Gastrocnemius medialis (tissue), 4 donors: ENCODE measurements at places on chromosomes 7 and 10. TPM values are rescaled to one million over a fixed set of nuclear protein-coding genes. Genes with fewer than 3 reads are reported as not detected.

GRCh38 chr10:126102636-126103035 is 206.3 kb downstream of the FANK1 start:
- no peaks in the 10 kb centered on the region for H3K4me1 ChIP-seq
- H3K27ac ChIP-seq = no peak overlapping the region
- H3K36me3 ChIP-seq = no peaks in the 10 kb centered on the region
- DNase-seq = no peak
- H3K27me3 ChIP-seq = no peaks in the 10 kb centered on the region

- no peak for DNase-seq
- no peak overlapping the region for H3K27ac ChIP-seq
- no peak overlapping the region for H3K4me3 ChIP-seq
- H3K4me1 ChIP-seq = no peaks in the 10 kb centered on the region
- H3K36me3 ChIP-seq = no peaks in the 10 kb centered on the region
Observed at GRCh38 chr10:100882671-100883311, 30.0 kb upstream of the SLF2 start.

DNA sequence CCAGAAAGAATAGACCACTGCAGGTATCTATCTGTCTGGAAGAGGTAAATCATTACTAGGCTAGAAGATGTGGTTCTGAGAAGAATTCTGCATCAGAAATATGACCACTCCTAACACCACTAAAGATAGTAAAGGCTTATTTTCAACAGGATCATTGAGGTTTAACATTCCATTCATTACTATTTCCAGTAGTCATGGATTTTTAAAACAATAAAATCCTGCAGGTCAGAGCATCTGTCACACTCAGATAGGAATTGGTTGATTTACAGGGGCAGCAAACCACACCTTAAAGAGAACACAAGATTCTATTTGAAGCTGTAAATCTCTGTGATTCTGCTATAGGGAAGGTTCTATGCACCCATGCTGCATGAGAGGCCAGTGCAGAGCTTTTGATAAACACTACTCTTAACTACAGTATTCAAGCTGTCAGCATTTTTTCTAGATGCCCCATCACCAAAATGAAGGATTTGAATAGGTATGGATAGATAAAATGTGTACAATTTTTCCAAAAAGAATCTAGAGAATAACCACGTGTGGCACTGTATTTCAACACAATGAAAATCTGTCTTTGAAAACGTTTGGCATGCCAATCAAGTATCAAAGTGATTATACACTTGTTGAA is 14.6 kb downstream of the LRRC17 start:
- no peaks in the 10 kb centered on the region for H3K27me3 ChIP-seq
- no peaks in the 10 kb centered on the region for H3K4me1 ChIP-seq
- no peak for DNase-seq
- no peak overlapping the region for H3K27ac ChIP-seq
- H3K36me3 ChIP-seq = no peaks in the 10 kb centered on the region

GRCh38 chr10:19048489-19048888 is at the start of gene MALRD1:
Gene MALRD1, plus strand, starts transcription at chr10:19048801. Its CDS starts 138 bp downstream, at chr10:19048939.
- DNase-seq = no peak
- no peaks in the 10 kb centered on the region for H3K27me3 ChIP-seq
- no peak within 1 kb of the TSS for H3K27ac ChIP-seq
- H3K4me1 ChIP-seq = no peaks in the 10 kb centered on the region

GRCh38 chr10:106997721-106998120 is 166.8 kb downstream of the SORCS1 start:
- H3K4me3 ChIP-seq = no peak overlapping the region
- DNase-seq = peak; percentile 19
- H3K36me3 ChIP-seq = no peaks in the 10 kb centered on the region
- H3K27me3 ChIP-seq = no peaks in the 10 kb centered on the region

DNA sequence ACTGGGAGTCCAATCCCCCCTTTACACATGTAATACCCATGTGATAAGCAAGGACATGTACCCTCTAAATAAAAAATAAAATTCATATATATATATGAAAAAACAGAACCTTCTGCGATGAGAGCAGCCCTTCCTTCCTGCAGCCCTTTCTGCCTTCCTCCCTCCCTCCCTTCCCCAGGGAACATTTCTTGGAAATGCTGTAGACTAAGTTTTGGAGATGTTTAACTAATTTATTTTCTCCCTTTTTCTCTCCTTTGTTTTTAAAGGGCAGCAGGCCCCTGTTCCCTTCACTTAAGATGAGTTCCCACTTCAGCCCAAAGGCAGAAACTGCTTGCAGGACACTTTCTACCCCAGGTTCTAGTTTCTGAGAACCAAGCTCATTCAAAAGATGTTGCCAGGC is 179.2 kb downstream of the FRMD4A start:
- H3K27me3 ChIP-seq = no peaks in the 10 kb centered on the region
- H3K4me1 ChIP-seq = no peaks in the 10 kb centered on the region
- DNase-seq = no peak
- no peak overlapping the region for H3K4me3 ChIP-seq
- no peaks in the 10 kb centered on the region for H3K36me3 ChIP-seq

- H3K36me3 ChIP-seq = no peaks in the 10 kb centered on the region
- no peak overlapping the region for H3K27ac ChIP-seq
- DNase-seq = no peak
- no peak overlapping the region for H3K4me3 ChIP-seq
Observed at GRCh38 chr10:6973899-6974298, 393.8 kb upstream of the PRKCQ start.

GRCh38 chr7:40134428-40135316 is at the start of the genes MPLKIP and SUGCT:
Gene MPLKIP, minus strand, starts transcription at chr7:40134622. Its CDS starts 55 bp downstream, at chr7:40134567.
Gene SUGCT, plus strand, starts transcription at chr7:40135005.
- DNase-seq = peak; percentile 76
- H3K36me3 ChIP-seq = no peaks in the 10 kb centered on the region
- H3K4me3 ChIP-seq = peak within 1 kb of the TSS; percentile 81

GRCh38 chr10:49379596-49380410 is 16.1 kb downstream of the DRGX start:
- DNase-seq = no peak
- no peaks in the 10 kb centered on the region for H3K36me3 ChIP-seq
- no peaks in the 10 kb centered on the region for H3K27me3 ChIP-seq
- H3K4me1 ChIP-seq = no peaks in the 10 kb centered on the region
- H3K27ac ChIP-seq = no peak overlapping the region
- H3K4me3 ChIP-seq = no peak overlapping the region

GRCh38 chr7:37943905-37944736 is 23.7 kb downstream of the EPDR1 start:
- H3K27ac ChIP-seq = peak overlapping the region; percentile 82
- no peak overlapping the region for H3K4me3 ChIP-seq
- no peak for DNase-seq

DNA sequence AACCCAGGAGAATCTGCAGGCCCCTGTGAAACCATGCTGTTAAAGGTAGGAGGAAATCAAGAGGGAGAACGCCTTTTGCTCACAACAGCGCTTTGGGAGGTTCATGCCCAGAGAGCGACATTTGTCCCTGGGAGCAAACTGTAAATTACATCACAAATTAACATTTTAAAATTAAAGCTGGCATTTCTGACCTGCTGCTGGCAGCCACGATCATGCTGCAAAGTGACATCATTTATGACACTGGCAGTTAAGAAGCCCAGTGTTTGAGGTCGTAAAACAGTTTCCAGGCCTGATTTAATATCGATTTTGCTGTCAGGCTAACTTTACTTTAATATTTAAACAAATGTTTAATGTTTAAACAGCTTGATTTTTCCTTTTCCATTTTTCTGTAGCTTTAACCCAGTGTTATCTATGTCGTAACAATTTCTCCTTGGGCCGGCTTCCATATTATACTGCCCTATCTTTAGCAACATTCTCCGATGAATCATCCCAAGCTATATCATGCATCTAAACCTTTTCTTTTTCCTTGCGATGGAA is 86.5 kb upstream of the NPVF start:
- H3K4me1 ChIP-seq = no peaks in the 10 kb centered on the region
- no peak overlapping the region for H3K4me3 ChIP-seq
- no peaks in the 10 kb centered on the region for H3K27me3 ChIP-seq
- no peak overlapping the region for H3K27ac ChIP-seq
- no peaks in the 10 kb centered on the region for H3K36me3 ChIP-seq

DNA sequence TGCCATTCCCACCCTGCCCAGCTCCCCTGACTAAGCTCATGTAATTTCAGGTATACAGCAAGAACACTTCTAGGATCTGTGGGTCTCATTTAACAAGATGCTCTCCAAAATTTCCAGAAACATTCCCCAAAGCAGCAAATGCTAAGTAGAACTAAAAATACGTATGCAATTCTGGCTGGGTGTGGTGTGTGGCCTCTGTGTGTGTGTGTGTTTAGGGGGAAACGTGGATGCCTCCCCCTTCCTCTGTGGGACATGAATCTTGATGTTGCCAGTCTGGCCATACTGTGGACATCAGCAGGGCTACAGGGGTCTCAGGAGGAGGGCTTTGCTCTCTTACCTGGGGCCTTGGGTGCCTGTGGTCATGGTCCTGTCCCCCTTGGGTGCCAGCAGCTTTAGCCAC is 18.4 kb downstream of the EMX2 start:
- H3K36me3 ChIP-seq = no peaks in the 10 kb centered on the region
- H3K27me3 ChIP-seq = peaks cover 3% of the 10 kb centered on the region
- H3K4me3 ChIP-seq = no peak overlapping the region
- DNase-seq = no peak
- no peaks in the 10 kb centered on the region for H3K4me1 ChIP-seq
- H3K27ac ChIP-seq = no peak overlapping the region

DNA sequence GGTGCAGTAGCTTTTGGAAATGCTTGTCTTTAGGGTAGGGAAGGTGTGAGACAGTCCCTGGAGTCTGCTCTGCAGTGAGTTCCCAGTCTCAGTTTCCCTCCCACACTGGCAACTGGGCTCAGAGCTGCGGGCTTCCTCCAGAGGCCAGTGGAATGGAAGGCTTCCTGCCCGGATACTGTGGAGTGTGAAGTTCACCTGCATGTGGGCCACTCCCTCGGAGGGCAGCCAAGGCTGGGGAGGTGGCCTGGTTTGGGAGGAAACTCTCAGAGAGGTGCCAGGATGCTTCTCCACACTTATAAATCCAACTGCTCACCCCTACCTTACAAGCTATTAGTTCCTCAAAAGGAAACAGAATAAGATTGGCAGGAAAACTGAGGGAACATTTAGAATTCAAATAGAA is 18.1 kb upstream of the UBE2H start:
- H3K36me3 ChIP-seq = no peaks in the 10 kb centered on the region
- no peaks in the 10 kb centered on the region for H3K4me1 ChIP-seq
- DNase-seq = no peak
- H3K27ac ChIP-seq = no peak overlapping the region
- H3K27me3 ChIP-seq = no peaks in the 10 kb centered on the region

GRCh38 chr10:80552151-80552646 is 14.5 kb downstream of the SH2D4B start:
- no peak overlapping the region for H3K4me3 ChIP-seq
- H3K27ac ChIP-seq = peak overlapping the region; percentile 1
- no peaks in the 10 kb centered on the region for H3K4me1 ChIP-seq
- H3K36me3 ChIP-seq = no peaks in the 10 kb centered on the region

- no peaks in the 10 kb centered on the region for H3K27me3 ChIP-seq
- no peak for DNase-seq
- peaks cover 8% of the 10 kb centered on the region for H3K36me3 ChIP-seq
- peaks cover 18% of the 10 kb centered on the region for H3K4me1 ChIP-seq
Observed at GRCh38 chr7:116790025-116790424, 72.4 kb upstream of the CAPZA2 start.

- H3K4me3 ChIP-seq = no peak overlapping the region
- H3K36me3 ChIP-seq = no peaks in the 10 kb centered on the region
- DNase-seq = no peak
- no peaks in the 10 kb centered on the region for H3K4me1 ChIP-seq
- H3K27ac ChIP-seq = no peak overlapping the region
Observed at GRCh38 chr10:45520476-45520875, 146.5 kb downstream of the ALOX5 start.

GRCh38 chr7:128740996-128741395 is 1.8 kb downstream of the CALU start:
- H3K4me1 ChIP-seq = peaks cover 40% of the 10 kb centered on the region
- peak overlapping the region; percentile 93 for H3K27ac ChIP-seq
- H3K4me3 ChIP-seq = no peak overlapping the region
- DNase-seq = no peak
- no peaks in the 10 kb centered on the region for H3K27me3 ChIP-seq

GRCh38 chr7:101818287-101819071 is 1.1 kb downstream of the CUX1 start:
- no peaks in the 10 kb centered on the region for H3K36me3 ChIP-seq
- no peak overlapping the region for H3K4me3 ChIP-seq
- H3K4me1 ChIP-seq = peaks cover 34% of the 10 kb centered on the region
- no peaks in the 10 kb centered on the region for H3K27me3 ChIP-seq

DNA sequence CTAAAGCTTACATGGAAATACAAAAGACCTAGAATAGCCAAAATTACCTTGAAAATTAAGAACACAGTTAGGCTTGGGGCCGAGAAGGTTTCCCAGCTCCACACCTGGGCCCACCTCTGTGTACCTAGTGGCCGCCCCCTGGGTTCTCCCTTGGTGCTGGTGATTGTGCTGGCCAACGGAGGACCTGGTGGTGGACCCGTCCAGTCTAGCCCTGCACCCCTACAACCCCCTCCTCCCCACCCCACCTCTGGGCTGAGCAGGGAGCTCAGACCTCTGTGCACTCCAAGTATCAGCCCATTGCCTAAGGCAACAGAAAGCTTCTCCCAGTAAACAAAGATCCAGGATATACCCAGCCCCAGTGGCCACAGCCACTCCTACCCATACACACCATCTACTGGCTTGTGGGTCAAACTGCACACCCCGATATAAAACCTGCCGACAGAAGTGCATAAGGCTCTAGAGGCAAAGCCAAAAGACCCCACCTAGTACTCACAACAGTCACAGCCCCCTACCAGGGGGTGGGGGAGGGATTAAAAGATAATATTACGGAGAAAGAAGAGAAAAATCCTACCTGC is 105.0 kb upstream of the DIP2C start:
- no peaks in the 10 kb centered on the region for H3K36me3 ChIP-seq
- no peaks in the 10 kb centered on the region for H3K27me3 ChIP-seq
- DNase-seq = no peak
- no peaks in the 10 kb centered on the region for H3K4me1 ChIP-seq
- no peak overlapping the region for H3K27ac ChIP-seq
- no peak overlapping the region for H3K4me3 ChIP-seq

The SLC16A9 gene
- 7.4 TPM for total RNA-seq

The OPALIN gene
- total RNA-seq = not detected

The PAX2 gene
- total RNA-seq = not detected

The STEAP4 gene
- total RNA-seq = 13.5 TPM

The RBP3 gene
- not detected for total RNA-seq

The STEAP2 gene
- 0.20 TPM for total RNA-seq

The ECHDC3 gene
- total RNA-seq = 465 TPM

The FAM25C gene
- total RNA-seq = not detected

The FLNC gene
- total RNA-seq = 1,817 TPM

The TMEM248 gene
- total RNA-seq = 65.9 TPM

The UPK3B gene
- total RNA-seq = 0.27 TPM

The BRAT1 gene
- total RNA-seq = 20.2 TPM

The MYL7 gene
- total RNA-seq = not detected

The CFAP46 gene
- total RNA-seq = 27.9 TPM

The LLCFC1 gene
- not detected for total RNA-seq

The SFMBT2 gene
- 1.1 TPM for total RNA-seq
